ENCODE measurements at places on chromosomes 1 and 21.

DNA sequence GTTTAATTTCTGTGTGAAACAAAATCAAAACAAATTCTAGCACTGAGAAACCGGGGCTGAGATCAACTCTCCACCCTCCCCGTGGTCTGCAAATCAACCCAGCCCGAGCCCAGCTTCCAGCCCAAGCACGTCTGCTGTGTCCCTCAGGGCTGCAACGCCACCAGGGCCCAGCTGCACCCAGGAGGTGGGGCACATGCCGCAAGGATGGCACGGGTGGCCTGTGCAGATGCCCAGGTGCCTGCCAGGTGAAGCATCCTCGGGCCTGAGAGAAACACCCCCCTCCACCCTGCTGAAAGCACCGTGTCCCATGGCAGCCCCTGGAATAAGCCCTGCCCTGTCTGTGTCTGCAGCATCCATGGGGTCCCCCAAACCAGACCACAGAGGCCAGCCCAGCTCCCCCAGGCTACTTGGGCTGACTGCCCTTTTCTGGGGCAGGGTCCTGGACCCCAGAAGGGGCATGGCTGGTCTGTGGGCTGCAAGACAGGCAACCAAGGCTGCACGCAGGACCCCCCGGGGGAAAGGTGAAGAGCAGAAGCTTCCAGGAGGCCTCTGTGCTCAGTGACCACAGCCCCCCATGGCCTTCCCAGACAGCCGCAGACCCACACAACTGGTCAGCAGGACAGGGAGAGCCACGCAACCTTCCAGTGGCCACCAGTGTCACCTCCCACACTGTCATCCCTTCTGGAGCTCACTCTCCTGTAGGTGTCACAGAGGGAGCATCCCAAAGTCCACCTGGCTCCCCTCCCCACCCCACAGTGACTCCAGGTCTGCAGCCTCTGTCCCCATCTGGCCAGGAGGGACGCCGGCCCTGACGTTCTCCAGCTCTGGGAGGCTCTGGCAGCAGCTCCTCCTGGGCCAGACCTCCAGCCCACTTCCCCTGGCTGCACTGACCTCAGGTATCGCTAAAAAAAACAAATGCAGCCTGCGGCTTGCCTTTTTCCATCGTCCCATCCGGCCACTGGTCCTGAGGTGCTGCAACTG lies 7.7 kb downstream of the WNT9A start:
- no peak for DNase-seq

GRCh38 chr1:26021647-26022403 lies at the start of gene EXTL1:
TSS of gene EXTL1 (plus strand) at chr1:26021775. CDS start at chr1:26022647, 872 bp downstream.
- DNase-seq: no peak

DNA sequence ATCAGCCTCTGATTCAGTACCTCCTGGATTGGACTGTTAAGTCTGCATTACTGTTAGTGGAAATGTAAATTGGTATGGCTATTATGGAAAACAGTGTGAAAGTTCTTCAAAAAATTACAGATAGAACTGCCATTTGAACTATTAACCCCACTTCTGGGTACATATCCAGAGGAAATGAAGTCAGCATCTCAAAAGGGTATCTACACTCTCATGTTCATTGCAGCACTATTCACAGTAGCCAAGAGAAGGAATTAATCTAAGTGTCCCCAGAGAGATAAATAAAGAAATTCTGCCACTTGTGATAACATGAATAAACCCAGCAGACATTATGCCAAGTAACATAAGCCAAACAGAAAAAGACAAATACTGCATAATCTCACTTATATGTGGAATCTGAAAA lies 676.0 kb downstream of the PLA2G4A start:
- no peak for DNase-seq

DNA sequence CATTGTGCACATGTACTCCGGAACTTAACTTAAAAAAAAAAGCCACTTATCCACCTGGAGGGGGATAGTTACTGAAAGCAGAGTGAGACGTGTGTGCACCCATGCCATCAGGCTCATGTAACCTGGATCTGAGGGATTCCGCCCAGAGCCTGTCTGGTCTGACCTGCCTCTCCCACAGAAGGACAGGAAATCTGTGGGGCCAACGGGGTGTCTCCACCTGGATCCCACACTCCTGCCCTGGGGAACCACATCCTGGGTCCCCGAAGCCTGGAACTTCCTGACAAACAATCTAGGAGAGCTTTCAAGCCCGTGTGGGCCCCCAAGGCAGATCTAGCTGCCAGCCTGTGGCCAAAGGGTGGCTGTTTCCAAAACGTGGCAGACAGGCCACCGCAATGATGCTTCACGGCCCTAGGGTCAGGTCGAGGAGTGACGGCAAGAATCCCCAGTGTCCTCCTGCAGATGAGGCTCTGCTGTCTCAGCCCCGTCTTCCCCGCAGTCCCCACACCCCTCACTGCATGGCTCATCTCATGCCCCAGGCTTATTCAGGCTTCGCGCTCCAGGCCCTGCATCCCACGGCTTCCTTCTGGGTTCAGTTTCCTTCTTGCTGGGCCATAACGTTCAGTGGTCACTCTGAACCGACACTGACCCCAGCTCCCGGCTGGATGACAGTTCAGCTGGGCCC lies 21.0 kb upstream of the PCBP3 start:
- DNase-seq: no peak

- DNase-seq: no peak
These were observed 114.4 kb downstream of the DMRTA2 start for GRCh38 chr1:50308878-50309277.

DNA sequence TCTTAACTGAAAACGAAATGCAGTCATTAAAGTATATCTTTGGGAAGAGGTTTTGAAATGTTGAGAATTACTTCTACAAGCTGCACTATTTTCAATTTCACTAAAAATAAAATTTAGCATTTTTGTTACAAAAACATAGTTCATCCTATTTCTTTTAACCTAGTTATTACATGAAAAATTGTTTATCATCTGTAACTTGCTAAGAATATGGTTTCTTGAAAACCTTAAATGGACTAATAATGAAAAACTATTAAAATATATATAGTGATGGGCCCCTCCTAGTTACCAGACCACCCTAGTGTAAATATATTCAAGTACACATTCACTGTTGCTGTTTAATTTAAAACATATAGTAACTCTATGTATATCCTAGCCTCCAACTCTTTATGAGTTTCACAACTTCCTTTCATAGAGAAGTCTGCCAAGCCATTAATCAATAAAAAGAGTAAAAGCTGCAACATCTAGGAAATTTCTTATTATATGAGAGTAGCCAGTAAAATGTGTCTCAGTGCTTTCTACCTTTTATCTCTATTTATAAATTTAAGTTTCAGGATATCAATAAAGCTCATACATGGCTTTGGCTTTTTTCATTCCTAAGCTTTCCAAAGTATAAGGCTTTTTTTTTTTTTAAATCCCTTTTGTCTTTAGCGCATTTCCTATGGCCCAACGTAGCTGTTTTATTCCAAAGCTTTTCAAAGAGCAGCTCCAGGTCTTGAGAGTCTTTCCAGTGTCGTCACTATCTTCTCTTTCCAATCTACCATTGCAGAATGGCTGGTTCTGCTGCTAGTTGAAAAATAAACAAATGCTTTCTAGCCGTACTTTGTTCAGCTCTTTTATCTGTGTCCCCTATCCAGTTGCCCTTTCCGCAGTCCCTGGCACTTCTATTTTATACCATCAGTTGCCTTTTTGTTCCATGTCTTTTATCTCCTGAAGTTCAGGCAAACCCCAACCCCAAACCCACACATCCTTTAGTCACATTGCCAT lies 6.5 kb downstream of the IRF2BP2 start:
- DNase-seq: no peak

DNA sequence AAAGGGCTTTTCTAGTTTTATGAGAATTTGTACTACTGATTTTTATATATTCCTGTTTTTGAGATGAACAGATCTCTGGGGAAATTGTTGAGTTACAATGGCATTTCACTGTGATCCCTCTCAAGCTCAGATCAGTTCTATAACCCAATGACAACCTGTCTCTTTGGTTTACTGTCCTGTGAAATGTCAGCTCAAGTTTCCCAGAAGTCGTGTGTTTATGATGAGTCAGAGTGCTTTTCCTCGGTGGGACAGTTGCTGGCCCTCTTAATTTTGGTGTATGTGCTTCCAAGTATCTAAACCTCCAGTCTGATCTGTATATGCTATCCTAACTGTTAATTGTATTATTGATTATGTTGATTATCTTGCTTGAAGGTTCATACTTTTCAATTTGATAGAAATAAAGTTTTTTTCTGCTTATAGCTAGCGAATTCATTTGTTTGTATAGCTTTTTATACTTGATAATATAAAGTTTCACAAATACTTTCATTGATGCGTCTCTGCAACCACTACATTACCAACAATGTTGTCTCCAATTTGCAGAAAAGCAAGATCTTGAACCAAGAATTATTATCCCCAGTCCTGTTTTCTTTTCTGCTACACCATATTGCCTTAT lies 77.5 kb upstream of the DNAJC6 start:
- DNase-seq: no peak

DNA sequence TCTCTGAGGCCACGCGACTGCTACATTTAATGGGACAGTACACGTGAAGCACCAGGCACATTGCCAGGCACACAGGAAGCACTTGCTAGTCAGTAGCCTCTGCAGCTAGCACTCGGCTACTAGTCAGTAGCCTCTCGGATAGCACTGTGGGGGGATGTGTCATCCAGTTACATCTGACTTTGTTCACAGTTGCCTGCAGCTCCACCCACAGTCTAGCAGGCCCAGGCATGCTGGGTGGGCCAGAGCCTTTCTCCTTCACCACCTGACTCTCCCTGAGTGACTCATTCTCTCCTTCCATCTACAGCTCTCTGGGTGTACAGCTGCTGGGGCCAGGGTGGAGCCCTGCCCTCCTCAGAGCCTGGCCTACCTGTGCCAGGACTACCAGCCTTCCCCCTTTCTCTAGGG lies 51.5 kb downstream of the PTPRF start:
- no peak for DNase-seq

GRCh38 chr1:59500950-59501742 lies 204.3 kb downstream of the FGGY start:
- no peak for DNase-seq

- DNase-seq: no peak
These were observed 249.8 kb upstream of the PLD5 start for GRCh38 chr1:242774256-242774655.

DNA sequence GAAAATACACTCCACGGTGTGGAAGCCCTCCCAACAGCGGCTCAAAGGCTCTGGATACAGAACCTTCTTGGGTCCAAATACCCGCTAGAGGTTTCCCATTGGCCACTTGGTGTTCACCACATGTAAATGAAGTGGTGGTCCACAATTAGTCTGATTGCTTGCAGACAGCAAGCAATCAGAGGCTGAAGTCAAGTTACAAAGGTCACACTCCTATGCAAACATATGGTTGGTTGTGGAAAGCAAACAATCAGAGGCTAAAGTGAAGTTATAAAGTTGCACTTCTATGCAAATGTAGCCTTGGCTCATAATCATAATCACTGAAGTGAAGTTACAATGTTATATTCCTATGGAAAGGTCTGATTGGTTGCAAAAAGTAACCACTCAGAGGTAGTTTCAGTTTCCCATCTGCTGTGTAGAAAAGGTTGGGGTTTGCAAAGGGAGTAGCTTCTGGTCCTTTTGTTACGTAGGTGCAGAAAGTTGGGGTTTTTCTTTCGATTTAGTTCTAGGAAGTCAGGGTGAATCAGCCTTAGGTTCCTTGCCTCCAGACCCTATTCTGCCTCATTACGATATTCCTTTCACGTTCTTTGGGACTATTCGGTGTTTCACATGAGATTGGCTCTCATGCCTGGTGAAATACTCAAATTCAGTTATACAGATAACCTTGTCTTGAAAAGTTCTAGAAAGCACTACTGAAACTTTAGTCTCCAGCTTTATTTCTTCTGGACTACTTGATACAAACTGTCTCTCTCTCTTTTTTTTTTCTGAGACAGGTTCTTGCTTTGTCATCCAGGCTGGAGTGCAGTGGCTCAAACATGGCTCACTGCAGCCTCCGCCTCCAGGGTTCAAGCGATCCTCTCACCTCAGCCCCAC lies 36.7 kb upstream of the MTF2 start:
- peak; percentile 80 for DNase-seq

GRCh38 chr1:198416296-198416695 lies 124.2 kb downstream of the ATP6V1G3 start:
- DNase-seq: no peak

DNA sequence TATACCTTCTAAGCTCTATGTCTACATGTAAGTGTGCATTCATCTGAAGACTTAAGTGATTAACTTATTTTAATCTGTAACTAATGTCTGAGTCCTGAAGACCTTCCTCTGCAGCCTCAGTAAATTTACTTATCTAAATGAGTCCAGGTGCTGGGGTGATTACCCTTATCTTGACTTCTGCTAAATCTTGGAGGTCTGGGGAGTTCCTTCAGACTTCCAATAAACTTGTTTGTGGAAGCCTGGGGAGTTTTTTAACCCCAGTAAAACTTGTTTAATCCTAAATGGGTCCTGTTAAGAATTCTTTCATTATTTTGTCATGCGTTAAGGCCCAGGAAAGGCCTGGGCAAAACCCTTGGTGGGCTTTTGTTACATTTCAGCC lies 37.0 kb downstream of the RSPH1 start:
- no peak for DNase-seq

DNA sequence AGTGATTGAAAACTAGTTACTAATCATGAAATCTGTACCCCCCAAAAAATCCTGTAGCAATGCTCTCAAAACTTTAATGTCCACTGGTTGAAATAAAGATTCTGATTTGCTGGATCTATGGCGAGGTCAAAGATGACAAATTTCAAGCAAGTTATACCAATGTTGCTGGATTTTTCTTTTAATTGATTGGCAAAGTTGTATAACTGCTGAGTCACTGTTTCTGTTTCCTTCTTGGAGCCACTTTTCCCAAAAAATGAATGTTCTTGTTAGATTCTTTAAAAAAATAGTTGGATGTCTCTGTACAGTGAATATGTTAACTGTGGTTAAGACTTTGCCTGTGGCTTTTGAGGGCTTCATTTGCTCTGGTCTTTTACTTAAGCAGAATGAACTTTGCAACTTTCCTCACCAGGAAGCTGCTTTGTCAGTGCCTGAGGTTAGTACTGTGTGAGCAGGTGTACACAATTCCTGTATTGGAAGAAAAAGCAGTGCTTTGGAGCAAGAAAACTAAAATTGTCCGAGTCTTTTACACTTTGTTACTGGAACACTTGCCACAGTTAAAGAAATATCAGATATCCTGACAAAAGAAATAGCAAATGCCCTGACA lies 1211.9 kb downstream of the MRPL39 start:
- no peak for DNase-seq

DNA sequence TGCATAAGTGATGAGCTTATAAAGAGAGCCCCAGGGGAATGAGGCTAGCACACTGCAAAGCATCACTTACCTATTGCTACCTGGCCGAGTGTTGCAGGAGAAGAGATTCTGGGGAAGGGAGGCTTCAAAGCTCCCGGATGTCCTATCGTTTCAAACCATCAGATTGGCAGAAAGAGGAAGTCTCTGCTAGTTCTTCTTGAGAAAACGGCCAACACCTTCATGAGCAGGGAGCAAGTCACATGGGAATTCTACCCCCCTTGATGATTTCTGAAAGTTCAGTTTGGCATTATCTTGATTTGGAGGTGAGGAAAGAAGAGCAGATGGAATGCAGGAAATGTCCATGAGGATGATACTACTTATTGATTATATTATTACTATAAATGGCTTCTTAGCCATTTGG lies 16.2 kb downstream of the SYF2 start:
- peak; percentile 40 for DNase-seq

GRCh38 chr1:201624741-201625225 lies 85.9 kb downstream of the NAV1 start:
- DNase-seq: no peak

- DNase-seq: no peak
These were observed 72.0 kb downstream of the ST6GALNAC5 start for GRCh38 chr1:76939050-76939816.

GRCh38 chr21:45977396-45977795 lies 4.2 kb upstream of the COL6A1 start:
- DNase-seq: no peak

Measured in B cell (primary cell).